ENCODE measurements at places on chromosomes 13 and 19.

GRCh38 chr19:39927524-39928356 lies 6.7 kb downstream of the FCGBP start:
- no peak for DNase-seq

- no peak for DNase-seq
Measured at GRCh38 chr19:3748965-3749364, 12.5 kb downstream of the APBA3 start.

DNA sequence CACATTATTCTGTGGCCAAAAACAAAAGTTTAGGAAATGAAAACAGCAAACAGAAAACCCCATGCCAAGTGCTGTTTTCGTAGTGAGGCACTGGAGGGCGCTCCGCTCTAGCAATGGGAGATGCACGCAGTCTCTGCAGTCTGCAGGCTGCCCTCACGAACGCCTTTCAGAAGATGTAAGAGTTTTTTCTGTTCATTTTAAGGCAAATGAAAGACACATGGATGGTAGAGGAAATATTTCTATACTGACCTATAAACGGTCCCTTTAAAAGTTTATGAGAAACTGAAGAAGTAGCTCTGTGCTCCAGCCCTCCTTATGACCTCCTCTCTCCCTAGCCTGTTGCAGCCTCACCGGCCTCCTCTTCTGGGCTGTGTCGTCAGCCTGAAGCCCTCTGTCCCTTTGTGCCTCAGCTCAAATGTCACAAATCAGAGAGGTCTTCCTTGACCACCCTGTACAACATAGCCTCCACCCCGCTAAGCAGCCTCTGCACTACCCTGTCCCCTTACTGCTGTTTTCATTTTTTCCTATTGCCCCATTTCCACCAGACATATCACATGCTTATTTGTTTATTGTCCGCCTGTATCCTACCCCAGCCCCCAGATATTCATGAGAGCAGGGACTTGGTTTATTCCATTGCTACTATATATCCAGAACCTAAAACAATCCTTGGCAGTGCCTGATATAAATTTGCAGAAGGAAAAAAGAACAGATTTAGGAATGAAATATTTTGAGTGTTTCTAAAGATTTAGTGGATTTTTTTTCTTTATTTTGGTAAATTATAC lies 116.4 kb downstream of the TM9SF2 start:
- DNase-seq = peak; percentile 61

GRCh38 chr13:40371531-40372125 lies 294.8 kb downstream of the FOXO1 start:
- no peak for DNase-seq

GRCh38 chr19:7292950-7293761 lies 1.1 kb downstream of the INSR start:
- peak; percentile 57 for DNase-seq

DNA sequence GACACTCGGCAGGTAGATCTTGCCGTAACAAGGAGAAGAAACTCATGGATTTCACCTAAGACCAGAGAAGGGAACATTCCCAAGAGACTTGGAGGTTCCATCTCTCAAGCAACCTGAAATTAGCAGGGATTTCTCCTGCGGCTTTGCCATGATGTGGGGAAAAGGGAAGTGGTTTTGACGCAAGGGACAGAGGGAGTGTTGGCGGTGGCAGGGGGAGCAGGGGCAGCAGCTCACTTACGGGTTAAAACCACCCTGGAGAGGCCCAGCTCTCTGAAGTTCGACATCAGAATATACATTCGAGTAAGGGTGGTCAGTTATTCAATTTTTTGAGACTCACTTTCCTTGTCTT lies 76.1 kb upstream of the POMP start:
- DNase-seq = no peak
